D721Med (cell line): ENCODE measurements at places on chromosomes 1 and 21.

- no peak for DNase-seq
Measured at GRCh38 chr1:117433943-117434342, 66.7 kb downstream of the MAN1A2 start.

GRCh38 chr1:70327306-70328076 is 27.0 kb downstream of the ANKRD13C start:
- DNase-seq, result no peak

DNA sequence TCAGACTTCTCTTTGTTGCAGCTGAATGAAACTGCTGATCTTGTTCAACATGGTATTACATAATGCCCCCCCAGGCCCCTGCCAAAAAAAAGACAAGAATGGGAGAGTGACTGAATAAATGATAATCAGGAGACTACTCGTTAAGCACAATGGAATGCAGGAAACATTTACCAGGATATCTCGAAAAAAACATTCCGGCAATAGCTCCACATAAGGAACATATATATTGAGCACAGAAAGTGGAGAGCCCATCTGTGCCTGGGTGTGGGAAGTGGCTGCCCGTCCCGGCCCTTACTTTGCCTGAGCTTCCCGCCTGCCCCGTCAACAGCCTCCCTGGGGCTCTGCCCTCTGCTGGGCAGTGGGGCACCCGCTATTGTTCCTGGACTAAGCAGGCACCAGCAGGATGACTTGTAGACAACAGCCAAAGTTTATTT is 13.3 kb downstream of the TRIM11 start:
- no peak for DNase-seq

GRCh38 chr1:208808301-208808700 is 564.1 kb upstream of the PLXNA2 start:
- no peak for DNase-seq

- DNase-seq, result no peak
Measured at GRCh38 chr1:86718786-86719185, 14.4 kb downstream of the SH3GLB1 start.

DNA sequence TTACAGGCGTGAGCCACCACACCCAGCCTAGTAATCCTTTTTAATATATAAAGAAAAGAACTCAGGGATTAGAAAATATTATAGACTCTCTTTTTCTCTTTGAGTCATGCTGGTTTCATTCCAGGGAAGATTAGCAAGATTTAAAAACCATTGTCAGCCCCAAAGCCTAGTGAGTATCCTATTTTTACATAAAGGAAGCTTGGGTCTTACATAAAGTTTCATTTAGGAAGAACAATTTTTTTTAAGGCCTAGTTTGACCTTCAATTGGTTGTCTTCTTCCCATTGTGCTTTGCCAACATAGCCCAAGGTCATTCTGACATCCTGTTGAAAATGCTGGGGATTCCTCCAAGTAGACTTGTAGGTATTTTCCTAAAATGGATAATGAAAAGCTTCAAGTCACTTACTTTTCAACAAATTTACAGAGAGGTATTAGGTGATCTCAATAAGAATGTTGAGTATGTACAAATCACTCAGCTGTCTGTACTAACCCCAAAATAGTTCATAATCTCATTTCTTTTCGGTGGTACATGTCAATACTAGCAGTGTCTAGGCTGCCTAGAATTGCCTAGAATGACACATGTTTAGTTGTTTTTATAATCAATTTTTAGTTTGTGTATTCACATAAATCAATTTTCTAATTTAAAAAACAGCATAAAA is 4.3 kb upstream of the KIF14 start:
- no peak for DNase-seq
